ENCODE measurements at places on chromosomes 3 and 15.

- DNase-seq: no peak
These were observed 10.5 kb upstream of the ABHD2 start for GRCh38 chr15:89077750-89078149.

DNA sequence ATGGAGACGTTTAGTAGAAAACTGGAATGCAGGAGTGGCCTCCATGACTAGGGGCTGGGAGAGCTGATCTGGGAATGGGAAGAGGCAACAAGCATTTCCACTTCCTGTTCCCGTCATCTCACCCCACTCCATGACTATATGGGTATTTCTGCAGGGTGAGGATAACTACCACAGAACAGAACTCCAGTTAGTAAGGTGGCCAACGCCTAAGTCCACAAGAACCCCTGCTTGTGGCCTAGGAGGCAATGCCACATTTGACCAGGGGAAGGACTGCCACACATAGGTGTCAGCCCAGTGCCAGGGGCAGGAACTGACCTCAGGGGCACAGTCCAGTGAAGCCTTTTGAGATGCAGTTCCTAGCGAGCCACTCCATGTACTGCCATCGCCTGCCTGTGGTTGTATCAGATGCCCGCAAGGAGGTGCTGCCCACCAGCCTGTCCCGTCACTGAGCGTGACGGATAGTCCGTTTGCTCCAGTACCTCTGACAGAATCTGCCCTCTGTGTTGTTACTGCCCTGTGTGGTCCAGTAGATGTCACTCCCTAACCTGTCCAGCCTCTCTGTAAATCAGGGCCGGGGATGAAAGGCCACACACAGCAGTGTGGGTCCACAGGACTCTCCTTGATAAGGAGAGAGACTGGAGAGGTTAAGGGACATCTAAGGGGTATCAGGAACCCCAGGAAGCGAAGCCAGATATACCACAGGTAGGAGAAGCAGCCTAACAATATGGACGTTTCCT is 3.5 kb upstream of the MTFMT start:
- DNase-seq: peak; percentile 55

GRCh38 chr3:121436641-121437040 is 109.1 kb downstream of the POLQ start:
- DNase-seq: no peak

DNA sequence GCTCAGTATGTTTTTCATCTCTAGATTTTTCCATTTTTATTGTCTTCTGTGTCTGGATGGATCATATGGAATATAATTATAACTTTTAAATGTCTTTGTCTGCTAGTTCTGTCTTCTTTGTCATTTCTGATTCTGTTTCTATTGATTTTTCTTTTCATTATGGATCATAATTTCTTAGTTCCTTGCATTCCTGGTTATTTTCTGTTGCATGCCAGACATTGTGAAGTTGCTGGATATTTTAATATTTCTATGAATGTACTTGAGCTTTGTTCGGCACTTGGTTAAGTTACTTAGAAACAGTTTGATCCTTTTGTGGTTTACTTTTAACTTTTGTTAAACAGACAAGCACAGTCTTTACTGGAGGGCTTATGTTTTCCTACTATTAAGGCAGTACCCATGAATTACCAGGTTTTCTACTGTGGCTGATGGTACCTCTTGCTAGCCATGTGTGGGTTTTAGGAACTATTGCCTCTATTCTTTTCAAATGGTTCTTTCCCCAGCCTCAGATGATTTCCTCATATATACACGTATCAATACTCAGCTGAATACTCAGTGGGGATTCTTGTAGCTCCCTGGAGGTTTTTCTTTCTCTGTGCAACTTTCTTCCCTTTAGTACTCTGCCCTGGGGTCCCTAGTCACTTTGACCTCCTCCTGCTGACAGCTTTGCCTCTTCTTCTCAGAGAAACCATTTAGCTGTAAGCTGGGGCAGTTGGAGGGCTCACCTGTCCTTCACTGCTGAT is 64.3 kb downstream of the RASA2 start:
- no peak for DNase-seq

GRCh38 chr3:182308328-182308727 is 485.0 kb upstream of the ATP11B start:
- DNase-seq: no peak

- DNase-seq: no peak
These were observed 34.6 kb upstream of the SPRED1 start for GRCh38 chr15:38217788-38218609.

- no peak for DNase-seq
These were observed 39.3 kb downstream of the KLHL6 start for GRCh38 chr3:183515968-183516851.

GRCh38 chr3:152113413-152113812 is 155.3 kb upstream of the MBNL1 start:
- DNase-seq: no peak

DNA sequence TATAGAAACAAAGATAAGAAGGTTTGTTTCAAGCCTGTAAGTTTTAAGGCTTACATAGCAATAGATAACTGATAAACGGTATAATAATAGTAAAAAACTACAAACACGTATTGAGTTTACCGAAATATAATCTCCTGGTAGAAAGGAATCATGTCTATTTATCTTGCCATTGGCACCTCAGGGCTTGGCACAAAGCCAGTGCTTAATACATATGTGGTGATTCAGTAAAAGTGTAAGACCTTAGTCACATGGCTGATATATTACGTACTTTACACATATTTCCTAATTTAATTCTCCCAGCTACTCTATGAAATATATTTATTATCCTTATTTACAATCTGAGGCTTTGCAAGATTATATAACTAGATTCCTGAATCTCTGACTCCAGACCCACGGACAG is 32.0 kb upstream of the SLCO3A1 start:
- no peak for DNase-seq

- no peak for DNase-seq
These were observed 10.9 kb downstream of the TRIP4 start for GRCh38 chr15:64398575-64398974.

DNA sequence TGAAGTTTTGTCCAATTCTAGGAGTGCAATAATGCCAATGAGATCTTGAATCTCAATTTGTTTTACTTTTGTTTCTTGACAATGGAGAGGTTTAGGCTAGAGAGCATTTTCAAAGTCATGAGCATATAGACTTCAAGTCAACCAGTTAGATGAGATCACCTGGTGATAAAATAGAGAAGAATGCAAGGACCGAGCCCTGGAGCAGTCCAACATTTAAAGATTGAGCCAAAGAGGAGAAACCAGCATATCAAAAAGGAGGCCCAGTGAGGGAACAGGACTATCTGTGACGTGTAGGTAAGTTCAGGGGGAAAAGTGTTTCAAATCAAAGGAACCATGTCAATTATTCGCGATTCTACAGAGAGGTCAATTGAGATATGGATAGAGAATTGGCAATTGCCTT is 1.7 kb upstream of the PIAS1 start:
- no peak for DNase-seq

- DNase-seq: no peak
These were observed 151.4 kb downstream of the WNT7A start for GRCh38 chr3:13728487-13728886.
